NCI-H1694 (cell line): ENCODE measurements at places on chromosomes 1 and 21.

GRCh38 chr21:28537371-28538079 lies 455.2 kb downstream of the LTN1 start:
- no peak for DNase-seq

- DNase-seq = no peak
These were observed 216.0 kb downstream of the DYRK1A start for GRCh38 chr21:37582590-37582989.

DNA sequence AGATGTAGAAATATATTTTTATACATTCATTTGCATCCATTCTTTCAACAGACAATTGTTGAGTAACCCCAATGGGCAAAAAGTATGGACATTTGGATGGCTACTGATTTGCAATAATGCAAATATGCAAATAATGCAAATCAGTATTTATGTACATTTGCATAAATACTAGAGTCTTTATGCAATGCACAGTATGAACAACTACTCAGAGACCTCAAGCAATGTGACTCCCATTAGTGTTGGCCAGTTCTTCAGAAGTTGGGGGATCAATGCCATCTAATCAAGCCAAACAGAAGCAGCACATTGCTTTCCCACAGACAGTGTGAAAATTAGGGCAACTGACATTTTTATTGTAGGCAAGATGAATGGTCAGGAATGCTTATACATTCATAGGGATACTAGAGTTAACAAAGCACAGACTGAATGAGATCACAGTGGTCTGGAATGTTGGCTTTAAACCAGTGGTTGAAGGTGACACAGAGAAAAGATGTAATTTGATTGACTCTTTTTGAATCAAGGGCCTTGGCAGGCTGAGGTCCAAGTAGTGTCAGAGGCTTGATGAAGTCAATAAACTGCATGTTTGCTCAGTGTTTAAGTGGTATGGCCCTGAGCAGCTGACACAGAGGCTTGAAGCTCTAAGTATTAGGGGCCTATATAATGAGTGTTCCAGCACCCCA lies 256.6 kb downstream of the CTH start:
- DNase-seq = no peak

- DNase-seq = no peak
These were observed 13.0 kb downstream of the RCC1 start for GRCh38 chr1:28518745-28519341.

DNA sequence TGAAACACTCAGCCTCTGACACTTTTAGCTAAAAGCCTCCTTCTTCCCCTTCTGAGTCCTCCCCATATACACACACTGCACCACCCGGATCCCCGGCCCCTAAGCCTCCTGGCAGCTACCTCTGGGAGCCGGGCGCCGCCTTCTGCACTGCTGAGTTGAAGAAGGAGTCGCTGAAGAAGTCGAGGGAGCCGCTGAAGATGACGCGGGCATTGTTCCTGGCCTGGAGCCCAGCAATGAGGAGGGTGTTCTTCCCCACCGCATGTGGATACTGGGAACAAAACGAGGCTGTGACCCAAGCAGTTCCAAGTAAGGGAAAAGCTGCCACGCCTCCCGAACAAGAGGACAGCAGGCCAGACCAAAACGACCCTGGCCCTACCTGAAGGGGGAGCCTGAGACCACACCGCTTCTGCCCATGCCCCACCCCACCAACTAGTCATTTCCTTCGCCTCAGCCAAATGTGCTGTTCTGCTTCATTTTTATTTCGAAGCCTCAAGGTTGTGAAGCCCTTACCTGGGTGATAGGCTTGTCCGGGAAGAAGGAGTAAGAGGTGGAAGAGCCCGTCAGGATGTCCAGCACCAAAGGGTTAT lies 7.0 kb downstream of the DDOST start:
- no peak for DNase-seq

DNA sequence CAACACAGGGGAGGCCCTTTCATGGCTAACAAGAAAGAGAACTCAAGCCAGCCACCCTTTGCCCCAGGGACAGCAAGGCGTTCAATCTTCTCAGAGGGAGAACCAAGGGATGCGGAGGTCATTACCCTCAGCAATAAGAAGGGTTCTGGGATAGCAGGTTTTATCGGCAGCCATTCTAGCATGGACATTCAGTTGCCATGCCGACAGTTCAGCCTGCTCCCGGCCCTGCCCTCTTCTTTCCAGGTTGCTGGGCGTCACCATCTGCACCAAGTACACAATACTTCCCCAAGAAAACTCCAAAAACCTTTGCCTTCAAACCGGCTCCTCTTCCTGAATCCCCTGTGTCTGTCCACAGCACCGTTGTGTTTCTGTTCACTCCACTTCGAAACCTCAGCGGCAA lies 47.1 kb downstream of the SYT2 start:
- DNase-seq = no peak

- DNase-seq = no peak
These were observed 65.8 kb upstream of the PRKACB start for GRCh38 chr1:84078108-84078841.

DNA sequence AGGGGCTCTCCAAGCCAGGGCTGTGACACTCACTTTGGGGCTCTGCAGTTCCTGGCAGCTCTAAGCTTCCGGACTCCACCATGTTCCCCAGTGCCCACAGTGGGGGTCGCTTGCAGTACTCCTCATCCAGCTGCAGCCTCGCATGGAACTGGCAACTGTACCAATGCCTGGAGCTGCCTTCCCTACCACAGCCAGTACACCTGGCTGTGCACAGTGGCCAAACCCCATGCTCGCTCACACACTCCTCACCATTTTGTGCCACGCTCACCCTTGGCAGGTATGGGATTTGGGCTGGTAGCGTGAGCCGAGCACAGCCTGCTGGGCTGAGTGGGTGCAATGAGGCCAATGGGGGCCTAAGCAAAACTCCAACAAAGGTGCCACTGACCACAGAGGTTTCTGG lies 1369.9 kb downstream of the KCNT2 start:
- no peak for DNase-seq

DNA sequence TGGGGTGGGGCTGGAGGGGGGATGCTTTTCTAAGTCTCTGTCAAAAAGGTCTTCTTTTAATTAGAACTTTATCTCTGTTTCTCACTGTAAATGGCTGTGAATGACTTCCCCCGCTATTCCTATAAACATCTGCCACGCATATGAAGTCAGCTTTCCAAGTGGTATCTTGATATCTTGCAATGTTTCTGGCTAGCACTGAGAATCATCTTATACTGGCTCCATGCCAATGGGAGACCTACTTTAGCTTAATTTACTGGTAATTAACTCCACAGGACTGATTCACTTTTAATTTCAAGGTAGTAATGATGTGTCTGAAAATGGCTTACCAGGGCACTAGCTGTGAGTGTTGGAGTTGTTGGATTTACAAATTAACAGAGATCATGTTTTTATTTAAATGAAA lies 4.3 kb downstream of the GPR88 start:
- DNase-seq = peak; percentile 26
